Right ventricle myocardium superior (tissue), 1 donor: ENCODE measurements at places on chromosomes 12 and 14. TPM values are rescaled to one million over a fixed set of nuclear protein-coding genes. Genes with fewer than 3 reads are reported as not detected.
A peak's percentile ranks its signal among the peaks of the same experiment; 100 is the strongest.

The PTGES3 gene
- 132 TPM for total RNA-seq

The MGAT4C gene
- 2.6 TPM for total RNA-seq

The KRT85 gene
- total RNA-seq, result not detected

DNA sequence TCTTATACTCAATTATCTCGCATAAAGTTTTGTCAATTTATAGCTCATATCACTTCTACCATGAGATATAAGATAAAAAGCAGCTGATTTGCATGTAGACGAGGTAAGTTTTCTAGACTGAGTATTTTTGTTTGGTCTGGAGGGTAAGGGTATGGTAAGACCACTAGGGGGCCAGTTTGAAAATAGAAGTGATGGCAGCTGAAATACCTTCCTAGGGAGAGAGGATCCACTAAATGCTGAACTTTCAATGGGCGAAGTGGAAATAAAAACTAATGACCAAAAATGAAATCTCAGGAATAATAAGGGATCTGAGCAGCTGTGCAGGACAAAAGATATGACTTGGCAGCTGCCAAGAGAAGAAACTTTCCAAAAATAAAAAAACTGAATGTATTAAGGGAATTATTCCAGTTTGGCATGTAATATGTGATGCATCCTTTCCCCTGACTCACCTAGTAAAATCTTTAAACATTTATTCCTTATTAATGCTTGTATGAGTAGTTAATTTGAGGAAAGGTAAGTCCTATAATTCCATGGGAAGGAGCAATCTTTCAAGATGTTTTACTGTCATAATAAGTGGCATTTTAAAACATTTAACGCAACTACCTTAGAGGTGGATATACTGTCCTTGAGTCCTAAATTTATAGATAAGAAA, 754.5 kb downstream of the C12orf50 start:
- no peak for DNase-seq

- no peak for DNase-seq
These were observed 5.3 kb downstream of the SPRYD3 start for GRCh38 chr12:53073881-53074280.

DNA sequence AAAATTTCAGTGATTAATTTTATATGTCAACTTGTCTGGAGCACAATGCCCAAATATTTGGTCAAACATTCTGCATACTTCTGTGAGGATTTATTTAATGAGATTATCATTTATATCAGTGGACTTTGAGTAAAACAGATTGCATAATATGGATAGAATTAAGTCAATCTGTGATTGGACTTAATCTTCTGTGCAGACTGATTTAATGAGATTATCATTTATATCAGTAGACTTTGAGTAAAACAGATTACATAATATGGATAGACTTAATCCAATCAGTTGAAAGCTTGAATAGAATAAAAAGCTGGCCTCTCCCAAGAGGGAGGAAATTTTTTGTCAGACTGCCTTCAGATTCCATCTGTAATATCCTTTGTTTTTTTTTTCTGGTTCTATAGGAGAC, 1413.2 kb downstream of the LRFN5 start:
- DNase-seq, result no peak

- peak; percentile 53 for DNase-seq
These were observed 503 bp downstream of the FBXO21 start for GRCh38 chr12:117189725-117190209.

DNA sequence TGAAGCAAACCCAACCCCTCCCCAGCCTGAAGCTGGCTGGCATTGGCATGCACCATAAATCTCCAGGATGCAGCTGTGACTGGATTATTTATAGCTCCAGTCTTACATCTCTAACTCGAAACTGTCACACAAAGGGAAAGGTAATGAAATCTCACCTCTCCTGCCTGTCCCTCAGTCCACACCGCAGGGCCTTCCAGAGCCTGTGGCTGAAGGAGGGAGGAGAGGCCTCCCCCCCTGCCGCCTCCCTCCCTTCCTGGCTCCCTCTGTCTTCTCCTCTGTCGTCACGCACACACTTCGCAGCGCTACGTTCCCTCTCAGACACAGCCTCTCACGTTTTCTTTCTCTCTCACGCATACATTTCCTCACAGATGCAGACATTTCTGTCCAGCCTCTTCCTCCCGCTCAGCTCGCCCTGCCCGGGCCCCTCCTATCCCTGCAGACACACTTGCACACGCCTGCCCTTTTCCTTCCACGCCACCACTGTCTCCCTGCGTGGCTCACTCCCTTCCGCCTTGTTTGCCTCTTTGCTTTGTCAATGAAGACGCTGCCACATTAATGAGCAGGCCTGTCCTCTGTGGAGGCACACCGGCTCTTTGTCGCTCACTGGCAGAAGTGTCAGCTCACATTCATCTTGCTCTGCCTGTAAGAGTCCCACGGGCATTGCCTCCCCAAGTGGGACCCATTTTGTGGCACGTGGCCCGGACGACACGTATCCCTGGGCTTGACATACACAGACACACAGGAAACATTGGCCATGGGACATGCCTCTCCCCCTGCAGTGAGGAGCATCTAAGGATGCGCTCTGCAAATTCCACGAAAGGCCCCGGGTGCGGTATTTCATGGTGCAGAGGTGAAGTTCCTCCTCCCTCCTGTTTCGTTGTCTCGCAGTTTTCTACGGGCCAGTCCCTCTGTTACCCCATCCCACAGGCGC, 27.9 kb downstream of the IRF2BPL start:
- peak; percentile 55 for DNase-seq
